ENCODE measurements at places on chromosomes 7 and 10.

- DNase-seq, result no peak
Observed at GRCh38 chr10:47419421-47419820, 35.3 kb upstream of the ZNF488 start.

DNA sequence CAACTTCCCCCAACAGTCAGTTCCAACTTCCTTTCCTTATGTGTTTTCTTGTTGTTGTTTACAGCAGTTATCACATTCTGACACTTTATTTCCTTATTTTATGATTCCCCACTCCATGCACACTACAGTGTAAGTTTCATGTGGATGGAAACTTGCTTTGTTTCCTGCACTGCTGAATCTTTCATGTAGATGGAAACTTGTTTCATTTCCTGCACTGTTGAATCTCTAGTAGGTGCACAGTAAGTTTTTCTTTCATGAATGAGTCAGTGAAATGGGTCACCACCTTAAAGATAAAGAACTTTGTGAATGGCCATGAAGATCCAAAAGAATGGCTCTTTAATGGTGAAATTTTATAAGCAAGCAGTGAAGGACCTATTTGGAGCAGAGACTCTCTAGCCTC, 61.4 kb downstream of the SHOC2 start:
- DNase-seq, result no peak

GRCh38 chr7:25090374-25090773, 34.7 kb downstream of the CYCS start:
- no peak for DNase-seq

DNA sequence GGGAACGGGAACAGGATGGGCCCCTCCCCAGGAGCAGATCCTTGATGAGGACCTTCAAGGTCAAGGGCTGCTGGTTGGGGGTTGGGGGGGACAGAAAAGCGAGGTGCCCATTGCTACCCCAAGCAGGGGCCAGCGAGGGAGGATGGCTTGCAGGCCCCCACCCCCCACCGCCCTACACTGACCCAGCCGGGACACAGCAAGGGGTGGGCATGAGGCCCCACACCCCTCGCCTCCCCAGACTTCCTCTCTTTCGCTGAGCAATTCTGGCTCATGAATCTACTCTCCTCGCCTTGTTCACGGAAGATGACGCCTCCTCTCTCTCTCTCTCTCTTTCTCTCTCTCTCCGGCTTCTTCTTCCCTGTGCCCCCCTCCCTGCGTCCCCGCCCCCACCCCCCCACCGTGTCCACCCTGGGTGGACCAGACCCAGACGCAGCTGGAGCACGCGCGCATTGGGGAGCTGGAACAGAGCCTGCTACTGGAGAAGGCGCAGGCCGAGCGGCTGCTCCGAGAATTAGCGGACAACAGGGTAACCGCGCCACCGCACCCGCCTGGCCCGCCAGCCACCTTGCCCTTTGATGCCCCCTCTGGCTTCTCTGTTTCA, 81.1 kb upstream of the GTF2IRD1 start:
- DNase-seq, result peak; percentile 29

GRCh38 chr7:5419539-5420066, 4.0 kb downstream of the TNRC18 start:
- peak; percentile 25 for DNase-seq

GRCh38 chr10:110700947-110701616, 56.9 kb downstream of the RBM20 start:
- no peak for DNase-seq

DNA sequence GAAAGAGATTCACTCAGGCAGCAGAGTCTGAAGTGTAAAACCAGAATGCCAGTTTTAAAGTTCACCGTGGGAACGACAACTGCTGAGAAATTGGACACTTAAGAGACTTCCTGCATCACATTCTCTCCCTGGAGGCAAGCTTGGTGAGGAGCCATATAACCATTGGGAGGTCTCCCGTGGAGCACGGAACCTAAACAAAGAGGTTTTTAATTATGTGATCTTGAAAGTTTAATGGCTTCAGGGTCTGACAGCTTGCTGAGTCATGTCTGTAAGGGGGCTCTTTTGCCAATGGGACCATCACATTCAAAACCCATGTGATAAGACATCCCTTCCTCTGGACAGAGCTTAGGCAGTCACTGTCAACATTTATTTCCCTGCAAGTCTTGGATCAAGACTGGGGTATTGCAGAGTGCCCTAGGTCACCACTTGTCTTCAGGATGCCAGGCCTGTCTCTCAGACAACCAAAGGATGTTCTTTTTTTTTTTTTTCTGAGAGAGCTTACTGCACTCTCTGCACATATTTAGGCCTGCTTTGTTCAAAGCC, 674.4 kb downstream of the TYW1 start:
- no peak for DNase-seq

GRCh38 chr10:37549054-37549453, 308.4 kb downstream of the ZNF248 start:
- DNase-seq, result no peak

DNA sequence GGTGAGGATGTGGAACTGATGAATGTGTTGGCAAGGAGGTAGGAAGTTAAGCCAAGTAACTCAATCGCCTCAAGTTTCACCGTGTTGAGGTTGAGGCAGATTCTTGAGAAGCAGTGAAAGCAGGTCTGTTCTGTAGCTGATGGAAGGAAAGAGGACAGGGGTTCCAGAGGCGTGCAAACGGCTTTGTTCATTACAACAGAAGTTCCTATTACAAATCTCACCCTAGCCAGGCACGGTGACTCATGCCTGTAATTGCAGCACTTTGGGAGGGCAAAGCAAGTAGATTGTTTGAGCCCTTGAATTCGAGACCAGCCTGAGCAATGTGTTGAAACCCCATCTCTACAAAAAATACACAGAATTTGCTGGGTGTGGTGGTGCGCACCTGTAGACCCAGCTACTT, 36.9 kb upstream of the PTF1A start:
- no peak for DNase-seq
